ENCODE measurements at places on chromosomes 16 and 17.

GRCh38 chr16:84223456-84223855, 16.4 kb downstream of the KCNG4 start:
- no peak for DNase-seq

DNA sequence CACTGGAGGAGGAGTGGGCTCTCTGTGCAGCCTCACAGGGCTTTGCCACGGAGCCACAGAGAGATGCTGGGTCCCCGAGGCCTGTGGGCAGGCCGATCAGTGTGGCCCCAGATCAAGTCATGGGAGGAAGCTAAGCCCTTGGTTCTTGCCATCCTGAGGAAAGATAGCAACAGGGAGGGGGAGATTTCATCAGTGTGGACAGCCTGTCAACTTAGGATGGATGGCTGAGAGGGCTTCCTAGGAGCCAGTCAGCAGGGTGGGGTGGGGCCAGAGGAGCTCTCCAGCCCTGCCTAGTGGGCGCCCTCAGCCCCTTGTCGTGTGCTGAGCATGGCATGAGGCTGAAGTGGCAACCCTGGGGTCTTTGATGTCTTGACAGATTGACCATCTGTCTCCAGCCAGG, 3.9 kb downstream of the NXPH3 start:
- no peak for DNase-seq

GRCh38 chr17:51245535-51245934, 14.3 kb downstream of the MBTD1 start:
- no peak for DNase-seq

DNA sequence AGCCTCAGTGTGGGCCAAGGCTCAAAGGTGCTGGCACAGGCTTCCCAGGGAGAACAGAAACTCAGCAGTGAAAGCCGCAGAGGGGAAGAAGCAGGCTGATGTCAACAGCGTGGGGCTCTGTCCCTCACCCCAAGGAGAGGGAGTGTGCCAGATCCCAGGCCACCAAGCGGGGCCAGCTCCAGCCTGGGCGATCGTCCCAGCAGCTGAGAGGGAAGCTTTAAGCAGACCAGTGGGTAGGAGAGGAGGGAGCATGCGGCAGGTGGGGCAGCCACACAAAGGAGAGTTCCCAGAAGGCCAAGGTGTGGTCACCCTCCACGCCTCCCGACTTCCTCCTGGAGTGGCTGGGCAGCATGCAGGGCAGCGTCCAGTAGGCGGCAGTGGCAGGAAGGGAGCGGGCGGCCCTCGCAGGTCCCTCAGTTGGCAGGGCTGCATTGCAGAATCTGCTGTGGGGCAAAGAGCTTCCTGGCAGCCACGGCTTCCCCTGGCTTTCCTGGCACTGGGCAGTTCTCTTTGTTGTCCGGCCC, 6.0 kb downstream of the SYNGR2 start:
- DNase-seq = no peak

GRCh38 chr17:18158022-18158600, 25.5 kb upstream of the ALKBH5 start:
- peak; percentile 94 for DNase-seq

GRCh38 chr16:946048-946395, 24.8 kb downstream of the LMF1 start:
- DNase-seq = no peak

DNA sequence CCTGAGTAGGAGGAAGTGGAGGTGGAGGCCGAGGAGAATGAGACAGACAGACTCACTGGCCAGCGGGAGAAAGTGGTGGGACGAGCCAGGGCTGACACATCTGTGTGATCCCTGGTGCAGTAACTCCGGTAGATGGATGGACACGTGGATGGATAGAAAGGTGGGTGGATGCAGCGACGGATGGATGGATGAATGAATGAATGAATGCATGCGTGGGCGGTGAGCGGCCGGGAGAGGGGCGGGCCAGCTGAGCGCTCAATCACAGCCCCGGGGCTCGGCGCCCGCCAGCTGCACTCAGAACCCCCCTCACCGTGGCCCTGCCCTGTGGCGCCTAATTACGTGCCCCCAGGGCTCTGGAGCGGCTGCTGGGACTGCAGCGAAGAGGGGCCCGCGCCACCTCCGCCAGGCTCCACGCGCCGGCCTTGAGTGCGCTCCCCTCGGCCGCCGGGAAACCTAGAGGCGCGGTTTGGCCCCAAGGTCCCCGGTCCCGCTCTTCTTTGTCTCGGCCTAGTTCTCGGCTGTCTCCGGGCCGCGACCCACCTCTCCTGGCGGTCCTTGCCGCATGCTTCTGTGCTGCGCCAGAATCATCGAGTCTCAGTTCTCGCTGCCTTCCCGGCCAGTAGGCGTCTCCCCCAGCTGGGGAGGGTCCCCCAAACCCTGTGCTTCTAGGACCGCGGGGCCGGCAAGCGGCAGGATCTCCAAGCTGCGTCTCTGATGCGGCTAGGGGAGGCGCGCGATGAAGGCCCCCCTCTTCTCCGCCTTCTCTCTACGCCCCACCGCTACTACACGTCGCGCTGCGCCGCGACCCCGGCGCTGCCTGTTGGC, 41.0 kb downstream of the RAI1 start:
- no peak for DNase-seq

DNA sequence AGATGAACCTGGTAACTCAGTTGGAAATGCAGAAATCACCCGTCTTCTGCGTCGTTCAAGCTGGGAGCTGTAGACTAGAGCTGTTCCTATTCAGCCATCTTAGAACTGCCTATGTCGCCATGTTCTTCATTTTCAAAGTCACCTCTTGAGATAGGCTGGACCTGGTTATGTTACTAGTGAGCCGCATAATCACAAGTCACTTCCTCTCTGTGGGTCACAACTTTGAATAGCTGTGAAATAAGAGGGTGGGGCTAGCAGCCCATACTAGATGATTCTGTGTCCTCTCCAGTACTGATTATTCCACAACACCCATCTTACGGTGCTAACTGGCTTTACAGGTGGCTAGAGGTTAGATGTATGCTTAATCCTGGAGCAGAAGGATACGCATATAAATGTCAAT, 74.2 kb downstream of the VPS53 start:
- DNase-seq = peak; percentile 22

DNA sequence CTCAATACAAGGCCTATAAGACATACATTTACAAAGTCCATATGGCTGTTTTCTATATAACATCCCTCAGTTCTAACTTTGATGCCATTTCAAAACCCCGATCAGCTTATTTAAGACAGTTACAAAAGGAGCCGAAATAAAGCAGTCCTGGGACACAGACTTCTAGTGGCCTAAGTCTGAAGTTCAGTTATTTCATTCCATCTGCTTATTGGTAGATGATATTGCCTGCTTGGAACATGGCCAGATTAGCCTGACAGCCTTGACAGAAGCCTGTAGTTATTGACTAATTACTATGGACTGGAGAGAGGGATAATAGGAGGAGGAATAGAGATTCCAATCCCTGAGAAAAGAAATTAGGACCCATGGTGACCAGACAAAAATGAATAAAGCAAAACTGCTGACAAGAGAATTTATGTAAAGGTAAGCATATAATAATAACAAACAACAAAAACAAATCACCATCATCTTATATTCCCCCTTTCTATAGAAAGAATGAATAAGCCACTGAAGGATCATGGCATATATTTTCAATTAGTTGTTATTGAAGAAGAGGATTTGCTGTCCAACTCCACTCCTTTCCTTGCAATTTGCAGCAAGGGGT, 206.3 kb upstream of the TOM1L1 start:
- DNase-seq = no peak

DNA sequence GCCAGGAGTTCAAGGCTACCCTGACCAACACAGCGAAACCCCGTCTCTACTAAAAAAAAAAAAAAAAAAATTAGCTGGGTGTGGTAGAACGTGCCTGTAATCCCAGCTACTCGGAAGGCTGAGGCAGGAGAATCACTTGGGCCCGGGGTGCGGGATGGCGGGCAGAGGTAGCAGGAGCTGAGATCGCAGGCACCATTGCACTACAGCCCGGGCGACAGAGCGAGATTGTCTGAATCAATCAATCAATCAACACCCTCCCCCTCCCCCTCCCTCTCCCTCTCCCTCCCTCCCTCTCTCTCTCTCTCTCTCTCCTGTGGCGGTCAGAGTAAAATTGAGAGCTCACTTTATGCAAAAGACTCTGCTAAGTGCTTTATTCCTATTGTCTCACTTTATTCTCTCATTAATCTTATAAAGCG, 1.2 kb downstream of the HSDL1 start:
- DNase-seq = no peak

DNA sequence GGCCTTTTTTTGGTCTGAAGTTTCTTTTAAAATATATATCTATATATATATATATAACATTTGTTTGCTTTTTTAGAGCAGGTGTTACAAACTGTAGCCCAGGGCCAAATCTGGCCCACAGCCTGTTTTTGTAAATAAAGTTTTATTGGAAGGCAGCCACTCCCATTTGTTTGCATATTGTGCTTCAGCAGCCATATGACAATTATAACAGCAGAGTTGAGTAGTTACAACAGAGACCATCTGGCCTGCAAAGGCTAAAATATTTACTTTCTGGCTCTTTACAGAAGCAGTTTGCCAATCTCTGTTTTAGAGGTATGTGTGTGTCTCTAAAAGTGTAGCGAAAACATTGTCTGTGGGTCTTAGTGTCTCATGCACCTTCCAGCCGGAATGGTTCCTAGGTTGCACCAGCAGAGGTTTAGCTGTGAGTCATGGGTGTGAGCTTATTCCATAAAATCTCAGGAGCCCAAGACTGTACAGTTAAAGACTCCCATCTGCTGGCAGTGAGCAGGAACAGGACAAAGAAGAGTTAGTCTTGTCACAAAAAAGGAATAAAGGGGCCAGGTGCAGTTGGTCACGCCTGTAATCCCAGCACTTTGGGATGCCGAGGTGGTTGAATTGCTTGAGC, 23.8 kb downstream of the LCMT1 start:
- no peak for DNase-seq

- DNase-seq = no peak
Observed at GRCh38 chr16:56919099-56919800, 12.7 kb upstream of the HERPUD1 start.

DNA sequence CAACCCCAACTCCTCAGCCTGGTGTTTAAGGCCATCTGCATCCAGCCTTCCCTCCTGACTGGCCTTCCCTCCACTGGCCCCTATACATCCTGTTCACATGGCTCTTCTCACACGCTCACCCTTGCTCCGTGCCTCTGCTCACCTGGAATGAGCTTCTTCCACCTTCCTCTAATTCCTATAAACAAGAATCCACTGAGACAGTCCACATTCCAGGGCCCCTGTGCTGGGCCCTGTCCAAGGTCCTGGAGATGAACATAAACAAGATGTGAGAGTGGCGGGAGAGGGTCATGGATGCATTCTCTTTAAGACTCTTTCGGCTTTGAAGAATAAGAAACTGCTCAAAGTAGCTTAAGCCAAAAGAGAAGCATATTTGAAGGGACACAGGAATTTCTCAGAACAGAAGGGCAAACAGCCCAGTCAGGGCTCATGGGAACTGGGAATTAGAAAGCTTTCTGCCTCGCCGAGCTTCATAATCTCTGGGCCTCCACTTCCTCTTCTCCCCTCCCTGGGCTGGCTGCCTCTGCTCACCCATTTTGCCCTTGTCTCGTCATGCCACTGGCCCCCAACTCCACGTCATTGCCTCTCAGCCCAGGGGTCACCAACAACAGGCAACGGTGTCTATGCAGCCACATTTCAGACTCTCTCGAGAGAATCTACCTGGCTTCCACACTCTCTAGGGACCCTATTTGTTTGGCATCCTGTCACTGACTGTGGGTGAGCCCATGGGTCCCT, 13.5 kb downstream of the SPPL2C start:
- no peak for DNase-seq

- DNase-seq = no peak
Observed at GRCh38 chr17:55342800-55343585, 78.2 kb downstream of the HLF start.

- DNase-seq = no peak
Observed at GRCh38 chr16:86798247-86799041, 220.1 kb downstream of the FOXL1 start.

- DNase-seq = no peak
Observed at GRCh38 chr17:4520894-4521600, 22.4 kb downstream of the SPNS2 start.

DNA sequence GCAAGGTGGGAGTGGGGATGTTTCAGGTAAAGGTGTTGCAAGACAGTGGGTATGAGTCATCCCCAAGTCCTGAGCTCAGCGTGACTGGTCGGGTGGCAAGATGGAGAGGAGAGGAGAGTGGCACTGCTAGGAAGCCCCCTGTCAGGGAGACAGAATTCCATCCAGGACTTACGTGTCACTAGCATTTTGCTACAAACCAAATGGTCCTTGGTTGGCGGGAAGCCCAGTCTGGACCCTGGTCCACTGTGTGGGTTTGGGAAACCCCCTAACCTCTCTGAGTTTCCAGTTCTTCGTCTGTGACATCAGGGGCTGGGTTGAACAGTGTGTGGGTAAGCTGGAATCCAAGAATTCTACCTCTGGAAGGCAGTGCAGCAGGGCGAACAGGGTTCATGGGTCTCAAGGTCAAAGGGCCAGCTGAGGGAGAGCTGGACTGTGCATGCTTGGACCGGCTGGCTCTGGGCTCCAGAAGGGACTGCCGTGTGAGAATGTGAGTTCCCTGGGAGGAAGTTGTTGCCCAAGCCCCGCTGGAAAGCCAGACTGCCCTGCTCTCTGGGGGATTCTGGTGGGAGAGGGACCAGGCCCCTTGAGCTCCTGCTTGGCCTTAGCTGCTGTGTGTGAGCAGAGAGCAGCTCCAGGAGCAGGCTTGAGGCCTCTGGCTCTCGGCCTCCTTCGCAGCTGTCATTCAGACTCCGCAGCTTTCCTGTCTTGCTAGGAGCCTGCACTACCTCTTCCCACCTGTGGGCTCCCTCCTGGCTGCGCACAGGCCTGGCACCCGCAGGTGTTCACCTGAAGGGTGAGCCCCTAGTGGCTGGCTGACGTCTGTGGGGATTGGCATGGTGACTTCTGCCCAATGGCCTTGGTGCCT, 84.6 kb downstream of the NT5M start:
- DNase-seq = peak; percentile 7

GRCh38 chr17:7403043-7403726, 712 bp downstream of the TMEM256 start:
- peak; percentile 27 for DNase-seq

DNA sequence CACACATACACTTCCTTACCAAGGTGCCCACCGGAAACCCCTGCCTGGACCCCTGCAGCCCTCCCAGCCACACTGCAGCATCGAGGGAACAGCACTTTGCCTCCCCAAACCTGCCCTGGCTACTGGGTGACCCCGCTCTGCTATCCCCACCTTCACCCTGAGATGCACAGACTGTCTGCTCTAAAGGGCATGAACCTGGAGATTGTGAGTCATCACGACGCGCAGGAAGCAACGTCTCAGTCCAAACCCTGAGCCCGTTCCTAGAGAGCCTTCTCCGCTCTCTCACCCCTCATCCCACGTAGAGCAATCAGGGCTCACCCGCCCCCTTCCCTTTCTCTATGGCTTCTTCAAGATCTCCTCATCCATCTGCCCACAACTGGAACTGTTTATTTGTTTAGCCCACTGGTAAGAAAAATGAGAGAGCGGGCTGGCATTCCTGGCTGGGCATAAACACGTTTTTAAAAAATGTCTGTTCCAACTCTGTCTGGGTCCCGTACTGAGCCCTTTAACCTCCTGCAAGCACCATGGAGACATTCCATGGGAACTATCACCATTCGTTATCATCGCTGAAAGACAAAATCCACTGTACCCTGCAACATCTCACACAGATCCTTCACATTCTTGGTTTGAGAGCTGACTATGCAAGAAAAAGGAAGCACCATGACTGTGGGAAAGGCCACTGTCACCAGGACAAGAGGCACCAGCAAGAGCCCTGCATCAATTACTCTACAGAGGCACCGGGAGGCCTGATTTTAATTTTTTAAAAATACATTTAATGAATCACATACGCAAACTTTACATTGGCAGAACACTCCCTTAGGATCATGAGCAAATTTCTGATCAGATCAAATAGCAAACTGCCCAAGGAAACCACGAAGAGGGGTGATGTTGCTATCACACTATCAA, 28.2 kb downstream of the ZFHX3 start:
- no peak for DNase-seq
